ENCODE measurements at places on chromosomes 16 and 17.

DNA sequence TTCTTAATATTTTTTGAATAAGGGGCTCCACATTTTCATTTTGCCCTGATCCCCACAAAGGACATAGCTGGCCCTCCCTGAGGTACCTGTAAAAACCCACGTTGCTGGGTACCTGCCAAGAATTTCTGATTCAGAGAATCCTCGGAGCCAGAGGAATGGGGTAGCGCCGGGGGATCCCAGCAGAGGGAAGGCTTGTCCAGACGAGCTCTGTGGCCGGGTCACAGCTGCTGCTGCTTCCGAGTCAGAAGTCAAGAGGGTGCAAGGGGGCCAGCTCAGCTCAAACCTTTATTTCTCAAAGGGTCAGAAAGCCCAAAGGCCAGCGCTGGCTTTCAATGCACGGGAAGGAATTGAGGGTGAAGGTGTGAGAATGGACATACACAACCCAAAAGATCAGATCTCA, 68.9 kb upstream of the SDK2 start:
- DNase-seq = no peak

DNA sequence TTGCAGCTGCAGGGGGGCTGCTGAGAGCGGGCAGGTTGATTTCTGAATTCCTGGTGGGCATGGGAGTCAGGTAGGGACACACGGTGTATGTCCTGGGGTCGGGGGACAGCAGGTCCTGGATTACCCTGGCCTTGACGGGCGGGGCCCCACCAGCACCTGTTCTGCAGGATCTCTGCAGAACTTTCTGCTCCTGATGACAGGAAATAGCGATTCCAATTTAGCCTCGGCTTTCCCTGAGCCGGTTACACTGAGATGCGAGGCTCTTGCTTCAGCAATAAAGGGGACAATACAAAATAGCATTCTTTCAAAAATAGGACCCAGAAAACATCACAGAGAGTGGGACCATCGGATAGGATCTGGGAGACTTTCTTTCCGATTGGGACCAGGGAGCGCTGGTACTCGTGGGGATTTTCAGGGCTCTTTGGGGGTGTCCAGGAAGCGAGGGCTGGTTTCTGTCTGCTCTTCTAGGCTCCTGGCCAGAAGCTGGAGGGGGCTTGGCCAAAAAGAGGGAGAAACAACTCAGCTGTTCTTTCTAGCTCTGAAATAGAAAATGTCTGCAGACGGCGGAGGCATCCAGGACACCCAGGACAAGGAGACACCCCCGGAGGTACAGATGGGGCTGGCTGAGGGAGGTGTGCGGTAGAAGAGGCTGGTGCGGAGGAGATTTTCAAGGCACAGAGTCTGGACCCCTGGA, 642 bp downstream of the ZNF205 start:
- DNase-seq = no peak

- DNase-seq = no peak
Measured at GRCh38 chr16:56858374-56858773, 6.6 kb upstream of the SLC12A3 start.

DNA sequence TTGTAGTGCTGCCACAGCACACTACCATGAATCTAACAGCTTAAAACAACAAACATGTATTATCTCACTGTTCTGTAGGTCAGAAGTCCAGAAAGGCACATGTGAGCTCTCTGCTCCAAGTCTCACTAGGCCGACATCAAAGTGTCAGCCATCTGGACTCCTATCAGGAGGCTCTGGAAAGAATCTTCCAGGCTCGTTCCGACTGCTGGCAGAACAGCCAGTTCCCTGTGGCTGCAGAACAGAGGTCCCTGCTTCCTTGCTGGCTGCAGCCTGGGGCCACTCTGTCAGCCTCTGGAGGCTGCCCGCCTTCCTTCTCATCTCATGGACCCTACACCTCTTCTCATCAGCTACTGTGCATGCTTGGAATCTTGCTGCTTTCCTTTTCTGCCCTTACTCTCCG, 168.9 kb downstream of the CBLN1 start:
- DNase-seq = no peak

DNA sequence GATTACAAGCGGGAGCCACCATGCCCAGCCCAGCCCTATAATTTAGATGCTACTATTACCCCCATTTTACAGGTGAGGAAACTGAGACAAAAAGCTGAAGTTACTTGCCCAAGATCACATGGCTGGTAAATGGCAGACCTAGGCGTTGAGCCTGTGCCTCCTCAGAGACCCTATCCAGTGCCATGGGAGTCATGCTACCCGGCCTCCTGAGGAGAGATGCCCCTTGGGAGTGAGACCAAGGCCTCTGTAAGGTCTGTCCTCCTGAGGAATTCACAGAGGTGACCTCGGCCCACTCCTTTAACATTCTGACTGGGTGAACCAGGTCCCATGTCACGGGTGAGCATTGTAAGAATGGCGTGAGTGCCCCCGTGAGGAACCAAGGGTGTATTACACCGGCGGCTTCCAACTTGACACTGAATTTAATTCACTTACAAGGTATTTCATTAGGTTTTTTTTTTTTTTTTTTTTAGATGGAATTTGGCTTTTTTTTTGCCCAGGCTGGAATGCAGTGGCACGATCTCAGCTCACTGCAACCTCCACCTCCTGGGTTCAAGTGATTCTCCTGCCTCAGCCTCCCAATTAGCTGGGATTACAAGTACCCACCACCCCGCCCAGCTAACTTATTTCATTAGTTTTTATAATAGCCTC, 95.7 kb downstream of the ABCC6 start:
- DNase-seq = peak; percentile 77

DNA sequence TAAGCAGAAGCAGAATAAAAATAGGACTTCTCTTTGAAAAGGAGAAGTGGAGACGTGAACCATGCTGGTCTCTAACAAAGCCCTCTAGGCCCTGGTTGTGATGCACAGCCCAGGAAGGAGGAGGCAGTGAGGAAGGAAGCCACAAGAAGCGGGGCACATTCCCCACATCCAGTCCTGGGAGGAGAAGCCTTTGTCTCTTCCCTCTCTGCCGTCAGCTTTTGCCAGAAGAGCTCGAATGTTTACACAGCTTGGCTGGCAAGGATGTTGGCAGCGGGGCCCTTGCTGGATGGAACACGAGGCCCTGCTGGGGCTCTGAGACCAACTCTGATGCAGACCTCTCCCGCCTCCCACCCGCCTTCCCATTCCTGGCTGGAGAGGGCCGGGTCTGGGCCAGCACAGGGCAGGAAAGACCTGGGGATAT, 91.3 kb downstream of the MAF start:
- peak; percentile 68 for DNase-seq

DNA sequence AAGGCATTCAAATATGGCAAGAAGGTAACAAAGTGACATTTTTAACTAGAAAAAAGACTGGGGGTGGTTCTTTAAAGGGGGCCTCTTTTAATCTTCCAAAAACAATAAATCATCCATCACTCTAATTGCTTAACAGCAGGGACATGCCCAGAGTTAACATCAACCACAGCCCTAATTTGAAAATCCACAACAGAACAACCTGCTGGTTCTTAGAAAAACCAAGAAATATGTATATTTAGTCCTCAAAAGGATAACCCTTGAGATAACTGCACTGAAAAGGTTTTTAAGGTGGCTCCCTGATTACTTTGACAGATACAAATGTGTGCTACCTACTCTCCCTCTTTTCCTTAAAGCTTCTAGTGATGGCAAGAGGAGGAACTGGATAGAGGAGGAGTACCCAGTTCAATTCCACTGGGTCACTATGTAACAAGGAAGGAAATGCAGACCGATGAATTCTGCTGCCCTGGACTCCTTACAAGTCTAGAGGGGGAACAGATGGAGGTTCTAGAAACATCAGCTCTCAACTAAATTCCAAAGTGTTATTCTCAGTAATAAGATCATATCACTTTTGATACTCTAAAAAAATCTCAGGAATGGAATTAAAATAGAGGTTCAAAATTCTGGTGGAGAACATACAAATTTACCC, 54.3 kb downstream of the N4BP1 start:
- DNase-seq = no peak

- DNase-seq = no peak
Measured at GRCh38 chr17:50043290-50044148, 12.4 kb upstream of the ITGA3 start.
